Osteoblast (primary cell): ENCODE measurements at places on chromosomes 3 and 15. TPM values are rescaled to one million over a fixed set of nuclear protein-coding genes. Genes with fewer than 3 reads are reported as not detected.

GRCh38 chr15:90414408-90415028, 26.5 kb downstream of the IQGAP1 start:
- H3K27ac ChIP-seq = peak overlapping the region; percentile 83
- H3K27me3 ChIP-seq = no peaks in the 10 kb centered on the region
- H3K4me3 ChIP-seq = peak overlapping the region; percentile 30
- DNase-seq = no peak
- peaks cover 49% of the 10 kb centered on the region for H3K4me1 ChIP-seq

- DNase-seq = peak; percentile 77
- H3K27me3 ChIP-seq = no peaks in the 10 kb centered on the region
- H3K4me3 ChIP-seq = no peak overlapping the region
Measured at GRCh38 chr15:51904931-51905330, 66.6 kb downstream of the LEO1 start.

- H3K4me1 ChIP-seq = no peaks in the 10 kb centered on the region
- H3K36me3 ChIP-seq = no peaks in the 10 kb centered on the region
- DNase-seq = no peak
- H3K4me3 ChIP-seq = no peak overlapping the region
Measured at GRCh38 chr3:77906102-77906709, 866.3 kb downstream of the ROBO2 start.

- H3K4me3 ChIP-seq = no peak overlapping the region
- H3K27me3 ChIP-seq = no peaks in the 10 kb centered on the region
- H3K27ac ChIP-seq = peak overlapping the region; percentile 27
- no peaks in the 10 kb centered on the region for H3K36me3 ChIP-seq
Measured at GRCh38 chr3:188680189-188680588, 491.6 kb upstream of the TPRG1 start.

DNA sequence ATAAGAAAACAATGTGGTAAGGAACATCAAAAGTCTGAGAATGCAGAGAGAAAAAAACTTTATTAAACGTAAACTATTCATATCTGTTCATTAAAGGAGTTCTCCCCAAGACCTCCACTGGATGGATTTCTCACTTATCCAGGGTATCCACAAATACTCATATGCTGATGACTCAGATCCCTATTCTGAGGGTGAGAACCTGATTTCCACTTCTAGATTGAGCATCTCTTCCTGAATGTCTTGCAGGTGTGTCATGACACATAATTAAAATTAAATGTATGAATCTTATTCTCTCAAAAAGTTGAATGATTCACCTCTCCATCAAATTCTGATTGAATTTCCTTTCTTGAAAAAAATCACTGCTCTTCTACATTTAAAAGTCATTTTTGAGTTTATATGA, 199.9 kb downstream of the MFSD1 start:
- H3K4me3 ChIP-seq = no peak overlapping the region
- H3K27me3 ChIP-seq = no peaks in the 10 kb centered on the region
- H3K36me3 ChIP-seq = no peaks in the 10 kb centered on the region
- no peaks in the 10 kb centered on the region for H3K4me1 ChIP-seq
- no peak for DNase-seq
- no peak overlapping the region for H3K27ac ChIP-seq

DNA sequence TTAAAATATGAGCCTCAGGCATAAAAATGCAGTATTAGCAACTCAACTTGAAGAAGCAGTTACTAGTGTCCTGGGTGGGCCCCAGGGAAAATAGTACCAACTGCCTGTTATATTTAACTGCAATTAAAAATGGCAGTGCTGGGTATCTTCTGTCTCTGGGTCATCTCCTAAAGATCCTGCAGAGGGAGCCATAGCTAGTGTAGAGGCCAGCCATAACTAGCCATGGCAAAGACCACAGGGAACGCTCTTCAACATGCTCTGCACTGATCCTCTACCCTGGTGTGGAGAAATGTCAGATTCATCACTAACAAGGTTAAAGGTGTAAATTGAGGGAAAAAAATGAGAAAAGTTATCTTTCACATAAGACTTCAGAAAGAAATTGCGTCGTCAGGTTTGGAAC, 181.3 kb downstream of the SNRPN start:
- H3K4me1 ChIP-seq = no peaks in the 10 kb centered on the region
- DNase-seq = no peak
- H3K36me3 ChIP-seq = no peaks in the 10 kb centered on the region
- no peaks in the 10 kb centered on the region for H3K27me3 ChIP-seq
- H3K4me3 ChIP-seq = no peak overlapping the region

GRCh38 chr3:184261270-184261853, at the start of gene CAMK2N2:
Gene CAMK2N2, minus strand, starts transcription at chr3:184261553. Its CDS starts 268 bp downstream, at chr3:184261285.
- H3K27ac ChIP-seq = no peak within 1 kb of the TSS
- peaks cover 35% of the 10 kb centered on the region for H3K27me3 ChIP-seq
- H3K36me3 ChIP-seq = no peaks in the 10 kb centered on the region
- H3K4me1 ChIP-seq = peaks cover 3% of the 10 kb centered on the region

DNA sequence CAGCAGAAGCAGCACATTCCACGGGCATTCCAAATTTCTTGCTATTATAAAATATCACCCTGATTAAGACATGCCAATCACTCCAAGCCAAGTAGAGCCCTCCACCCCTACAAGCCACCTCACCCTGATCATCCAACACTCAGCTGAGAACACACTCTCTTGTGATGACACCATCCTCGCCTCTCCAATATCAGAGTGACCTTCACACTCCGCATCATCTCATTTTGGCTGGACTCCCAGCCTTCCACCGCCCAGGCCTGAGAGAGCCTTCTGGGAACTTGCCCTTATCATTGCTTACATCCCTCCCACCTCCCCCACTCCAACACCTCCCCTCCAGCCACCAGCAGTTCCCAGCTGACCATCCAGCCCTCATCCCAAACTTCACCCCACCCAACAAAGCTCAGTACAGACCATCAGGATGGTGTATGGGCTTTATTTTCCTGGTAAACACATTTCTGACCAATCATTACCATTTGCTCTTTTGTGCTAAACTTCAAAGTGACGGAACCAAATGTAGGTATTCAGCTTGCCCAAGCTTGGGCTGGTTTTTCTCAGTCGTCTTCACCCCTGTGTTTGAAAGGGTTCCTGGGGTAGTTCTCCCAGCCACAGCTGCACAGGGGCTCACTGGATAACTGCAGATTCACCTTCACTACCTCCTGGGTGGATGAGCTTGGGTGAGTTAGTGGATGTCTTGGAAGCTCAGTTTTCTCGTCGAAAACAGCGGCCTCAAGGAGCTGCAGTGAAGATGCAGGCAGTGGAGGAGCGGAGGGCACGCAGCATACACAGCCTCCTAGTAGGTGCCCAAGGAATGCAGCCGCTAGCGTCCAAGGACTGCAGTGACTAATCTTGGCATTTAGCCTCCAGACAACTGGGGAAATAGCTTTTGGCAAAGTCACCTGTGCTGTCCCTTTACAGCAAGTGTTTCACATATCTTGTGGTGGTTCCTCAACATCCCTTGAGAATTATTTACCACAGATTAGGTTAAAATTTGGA, 115.1 kb downstream of the LIPC start:
- H3K27ac ChIP-seq = peak overlapping the region; percentile 80
- peaks cover 29% of the 10 kb centered on the region for H3K4me1 ChIP-seq
- DNase-seq = peak; percentile 96
- H3K36me3 ChIP-seq = no peaks in the 10 kb centered on the region
- peaks cover 6% of the 10 kb centered on the region for H3K27me3 ChIP-seq

- peaks cover 11% of the 10 kb centered on the region for H3K36me3 ChIP-seq
- no peaks in the 10 kb centered on the region for H3K27me3 ChIP-seq
- peak overlapping the region; percentile 72 for H3K27ac ChIP-seq
- peak overlapping the region; percentile 2 for H3K4me3 ChIP-seq
Measured at GRCh38 chr15:101675796-101676582, 23.8 kb upstream of the TM2D3 start.

GRCh38 chr3:71921036-71921435, 136.1 kb upstream of the PROK2 start:
- no peaks in the 10 kb centered on the region for H3K36me3 ChIP-seq
- peaks cover 42% of the 10 kb centered on the region for H3K27me3 ChIP-seq
- no peaks in the 10 kb centered on the region for H3K4me1 ChIP-seq
- no peak for DNase-seq

- no peak for DNase-seq
- H3K27ac ChIP-seq = no peak overlapping the region
- no peak overlapping the region for H3K4me3 ChIP-seq
- H3K27me3 ChIP-seq = no peaks in the 10 kb centered on the region
- no peaks in the 10 kb centered on the region for H3K4me1 ChIP-seq
Measured at GRCh38 chr15:59013246-59013873, 25.9 kb downstream of the RNF111 start.

DNA sequence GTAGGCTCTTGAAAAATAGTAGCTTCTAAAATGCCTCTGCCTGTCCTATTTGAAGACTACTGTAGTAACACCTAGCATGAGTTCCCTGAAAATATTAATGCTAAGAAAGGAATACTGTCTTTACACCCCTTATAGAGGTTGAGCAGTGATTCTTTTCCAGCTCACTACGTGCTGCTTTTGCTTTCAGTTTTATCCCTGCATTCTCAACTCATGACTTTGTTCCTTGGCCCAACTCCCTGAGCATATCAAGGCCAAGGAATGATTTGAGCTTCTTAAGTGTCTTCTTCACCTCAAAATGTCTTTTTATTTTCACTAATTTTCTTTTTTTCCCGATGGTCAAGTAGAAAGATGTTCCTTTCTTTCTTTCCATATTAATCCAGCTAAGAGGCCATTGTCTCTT, 16.5 kb upstream of the P2RY13 start:
- no peak for DNase-seq
- H3K27ac ChIP-seq = no peak overlapping the region
- peak overlapping the region; percentile 56 for H3K4me3 ChIP-seq
- H3K36me3 ChIP-seq = no peaks in the 10 kb centered on the region
- H3K27me3 ChIP-seq = peaks cover 6% of the 10 kb centered on the region

- H3K36me3 ChIP-seq = no peaks in the 10 kb centered on the region
- H3K27ac ChIP-seq = no peak overlapping the region
- H3K4me3 ChIP-seq = no peak overlapping the region
- DNase-seq = no peak
- H3K4me1 ChIP-seq = no peaks in the 10 kb centered on the region
Measured at GRCh38 chr15:31111091-31111647, 9.6 kb upstream of the TRPM1 start.

- no peak overlapping the region for H3K27ac ChIP-seq
- no peak overlapping the region for H3K4me3 ChIP-seq
- H3K36me3 ChIP-seq = no peaks in the 10 kb centered on the region
- H3K27me3 ChIP-seq = no peaks in the 10 kb centered on the region
- no peak for DNase-seq
- H3K4me1 ChIP-seq = no peaks in the 10 kb centered on the region
Measured at GRCh38 chr3:7074217-7074616, 213.3 kb downstream of the GRM7 start.

- no peaks in the 10 kb centered on the region for H3K4me1 ChIP-seq
- no peak for DNase-seq
- H3K27me3 ChIP-seq = no peaks in the 10 kb centered on the region
- no peak overlapping the region for H3K4me3 ChIP-seq
- H3K36me3 ChIP-seq = no peaks in the 10 kb centered on the region
- no peak overlapping the region for H3K27ac ChIP-seq
Measured at GRCh38 chr3:155554777-155555451, 190.0 kb downstream of the PLCH1 start.

DNA sequence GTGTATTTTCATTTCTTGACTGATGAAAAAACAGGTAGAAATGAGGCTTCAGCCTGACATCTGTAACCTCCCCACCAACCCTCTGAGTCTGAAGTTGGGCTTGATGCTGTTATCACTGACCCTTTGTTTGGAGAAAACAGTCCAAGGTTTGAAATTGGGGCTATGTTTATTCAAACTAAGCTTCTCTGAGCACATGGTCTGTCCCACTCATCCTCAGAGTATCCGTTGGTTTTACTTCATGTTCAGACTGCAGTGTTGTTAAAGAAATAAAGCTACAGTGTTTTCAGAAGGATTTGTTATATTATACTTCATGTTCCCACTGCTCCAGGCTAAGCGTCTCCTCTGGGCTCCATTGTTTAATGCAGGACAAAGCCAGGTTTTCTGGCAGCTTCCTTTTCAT, 6.0 kb downstream of the MAPKBP1 start:
- peak overlapping the region; percentile 13 for H3K27ac ChIP-seq
- no peak for DNase-seq
- no peaks in the 10 kb centered on the region for H3K36me3 ChIP-seq
- H3K4me1 ChIP-seq = peaks cover 48% of the 10 kb centered on the region
- H3K27me3 ChIP-seq = no peaks in the 10 kb centered on the region

The TRAIP gene
- total RNA-seq = 1.4 and 2.4 TPM in 2 replicates

The SLC38A3 gene
- 0.29 and 0.36 TPM in 2 replicates for total RNA-seq

The CMTM6 gene
- 102 and 141 TPM in 2 replicates for total RNA-seq

DNA sequence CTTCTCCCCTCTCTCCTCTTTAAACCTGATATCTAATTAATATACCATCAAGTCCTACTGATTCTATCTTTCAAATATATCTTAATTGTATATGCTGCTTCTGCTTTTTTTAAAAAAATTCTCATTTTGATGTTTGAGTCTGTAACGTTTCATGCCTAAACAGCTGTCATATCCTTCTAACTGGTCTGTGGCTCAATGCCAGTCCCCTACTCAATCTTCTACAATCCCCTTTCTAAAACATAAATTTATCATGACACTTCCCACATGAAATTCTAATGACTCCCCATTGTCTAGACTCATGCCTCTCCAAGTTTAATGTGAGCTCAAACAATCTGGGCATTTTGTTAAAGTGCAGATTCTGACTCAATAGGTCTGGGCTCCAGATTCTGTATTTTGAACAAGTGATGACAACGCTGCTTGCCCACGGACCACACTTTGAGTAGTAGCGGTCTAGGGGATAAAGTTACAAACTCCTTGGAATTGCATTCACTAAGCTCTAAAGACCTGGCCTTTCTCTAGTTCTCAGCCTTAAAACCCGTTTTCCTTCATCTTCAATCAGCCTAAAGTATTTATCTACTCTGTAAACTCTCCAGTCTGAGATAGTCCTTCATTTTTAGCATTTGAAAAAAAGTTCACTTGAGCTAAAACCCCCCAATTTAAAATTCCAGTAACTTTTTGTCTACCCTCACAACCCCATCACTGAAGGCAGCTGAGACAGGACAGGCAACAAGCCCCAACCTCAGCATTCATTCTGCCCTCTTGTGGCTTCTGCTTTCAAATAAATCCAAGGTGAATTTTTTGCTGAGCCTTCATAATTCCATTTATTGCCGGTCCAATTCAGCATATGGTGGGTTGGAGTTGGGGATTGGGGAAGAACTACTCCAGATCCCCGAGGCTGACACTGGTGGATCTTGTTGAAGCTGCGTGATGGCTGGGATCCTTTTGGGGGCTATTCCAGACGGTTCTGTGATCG, 88.1 kb upstream of the THRB start:
- H3K36me3 ChIP-seq = no peaks in the 10 kb centered on the region
- H3K27me3 ChIP-seq = no peaks in the 10 kb centered on the region
- H3K4me1 ChIP-seq = no peaks in the 10 kb centered on the region
- DNase-seq = no peak
- H3K27ac ChIP-seq = no peak overlapping the region

GRCh38 chr15:59291213-59291549, 81.5 kb downstream of the MYO1E start:
- no peaks in the 10 kb centered on the region for H3K27me3 ChIP-seq
- no peak for DNase-seq
- H3K36me3 ChIP-seq = no peaks in the 10 kb centered on the region
- H3K27ac ChIP-seq = no peak overlapping the region
- no peak overlapping the region for H3K4me3 ChIP-seq
- peaks cover 50% of the 10 kb centered on the region for H3K4me1 ChIP-seq

DNA sequence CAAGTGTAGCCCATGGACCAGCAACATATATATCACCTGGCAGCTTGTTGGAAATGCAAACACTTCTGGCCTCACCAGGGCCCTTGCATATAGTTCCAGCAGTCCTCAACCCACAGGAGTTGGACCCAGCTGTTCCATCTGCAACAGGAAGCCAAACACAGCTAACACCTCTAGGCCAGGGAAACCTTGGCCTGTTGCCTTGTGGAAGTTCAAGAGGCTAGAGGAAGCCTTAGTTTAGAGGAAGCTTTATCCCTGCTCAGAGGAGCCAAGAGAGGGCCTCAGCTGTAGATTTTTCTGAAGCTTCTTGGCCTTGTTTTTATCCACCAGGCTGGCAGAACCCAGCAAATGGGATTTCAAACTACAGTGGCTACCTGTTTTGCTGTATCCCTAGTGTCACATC, 11.4 kb downstream of the FHIT start:
- no peak for DNase-seq
- H3K27me3 ChIP-seq = no peaks in the 10 kb centered on the region
- H3K4me3 ChIP-seq = no peak overlapping the region
- H3K36me3 ChIP-seq = no peaks in the 10 kb centered on the region
